ENCODE measurements at places on chromosomes 3 and 15.

- DNase-seq, result peak; percentile 74
Observed at GRCh38 chr3:177050501-177051237, 146.6 kb downstream of the TBL1XR1 start.

GRCh38 chr15:78507831-78508160 lies 419 bp downstream of the HYKK start:
- DNase-seq, result peak; percentile 1

- no peak for DNase-seq
Observed at GRCh38 chr3:119697394-119697793, 5.4 kb upstream of the CFAP91 start.

- no peak for DNase-seq
Observed at GRCh38 chr15:96390986-96391385, 60.5 kb downstream of the NR2F2 start.

DNA sequence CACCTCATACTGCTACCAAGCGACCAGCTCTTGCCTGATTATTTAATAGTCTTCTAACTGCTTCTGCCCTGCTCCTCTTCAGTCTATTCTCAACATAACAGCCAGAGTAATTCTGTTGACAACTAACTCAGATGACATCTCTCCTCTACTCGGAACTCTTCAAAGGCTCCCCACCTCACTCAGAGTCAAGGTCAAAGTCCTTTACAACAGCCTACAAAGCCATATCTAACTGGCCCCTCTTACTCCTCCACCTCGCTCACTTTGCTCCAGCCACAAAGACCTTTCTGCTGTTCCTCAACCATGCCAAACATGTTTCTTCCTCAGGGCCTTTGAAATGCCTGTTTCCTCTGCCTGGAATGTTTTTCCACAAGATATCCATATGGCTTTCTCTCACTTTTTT lies 43.6 kb downstream of the PIK3R4 start:
- DNase-seq, result no peak

- peak; percentile 27 for DNase-seq
Observed at GRCh38 chr15:64503197-64503596, 42.8 kb downstream of the ZNF609 start.

DNA sequence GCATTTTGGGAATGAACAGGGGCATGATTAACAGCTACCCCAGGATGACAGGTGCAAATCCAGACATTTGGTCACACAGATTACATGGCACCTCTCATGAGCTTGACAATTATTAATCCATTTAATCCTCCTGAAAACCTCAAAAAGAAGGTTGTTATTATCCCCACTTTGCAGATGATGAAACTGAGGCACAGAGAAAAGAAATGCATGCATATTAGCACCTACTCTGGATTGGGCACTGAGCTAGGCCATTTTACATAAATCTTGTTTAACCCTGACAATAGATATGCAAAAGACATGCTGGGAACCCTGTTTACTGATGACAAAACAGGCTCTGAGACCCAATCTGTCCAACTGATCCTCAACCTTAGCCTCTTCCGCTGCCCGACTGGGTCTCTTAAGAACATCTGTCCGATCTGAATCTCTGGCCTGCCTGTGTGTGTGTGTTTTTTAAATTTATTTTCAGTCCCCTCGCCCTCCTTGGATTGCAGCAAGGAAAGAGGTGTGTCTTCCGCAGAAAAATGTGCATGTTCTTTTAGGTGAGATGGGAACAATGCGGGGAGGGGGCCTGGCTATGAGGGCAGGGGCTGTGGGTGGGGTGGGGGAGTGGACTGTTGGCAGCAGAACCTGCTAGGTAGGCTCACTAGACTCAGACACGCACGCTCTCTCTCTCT lies 162.5 kb downstream of the WNT7A start:
- no peak for DNase-seq
